ENCODE measurements at places on chromosomes 12 and 14.
A peak's percentile ranks its signal among the peaks of the same experiment; 100 is the strongest.

GRCh38 chr12:77682488-77682887 lies 148.2 kb upstream of the NAV3 start:
- no peak for DNase-seq

- DNase-seq = no peak
These were observed 320.0 kb downstream of the DPF3 start for GRCh38 chr14:72573725-72574417.

DNA sequence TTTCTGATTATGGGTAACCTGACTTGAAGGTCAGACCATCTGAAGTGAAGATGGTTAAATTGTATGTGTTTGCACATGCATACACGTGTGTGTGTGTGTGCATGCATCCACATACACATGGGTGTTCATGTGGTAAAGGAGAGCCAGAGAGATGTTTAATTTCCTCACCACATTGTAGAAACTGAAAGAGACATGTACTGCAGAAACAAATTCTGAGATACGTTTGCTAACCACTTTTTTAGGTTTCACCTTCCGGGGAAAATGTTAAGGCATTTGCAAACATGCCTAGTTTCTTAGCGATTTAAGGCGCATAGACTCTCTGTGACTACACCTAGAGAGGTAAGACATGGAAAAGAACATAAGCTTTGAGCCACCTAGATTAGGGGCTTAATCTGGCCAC lies 362.9 kb downstream of the RAD51B start:
- no peak for DNase-seq

GRCh38 chr14:61559641-61560201 lies 135.6 kb upstream of the HIF1A start:
- no peak for DNase-seq

GRCh38 chr14:64266239-64266638 lies 27.9 kb downstream of the ESR2 start:
- DNase-seq = no peak

DNA sequence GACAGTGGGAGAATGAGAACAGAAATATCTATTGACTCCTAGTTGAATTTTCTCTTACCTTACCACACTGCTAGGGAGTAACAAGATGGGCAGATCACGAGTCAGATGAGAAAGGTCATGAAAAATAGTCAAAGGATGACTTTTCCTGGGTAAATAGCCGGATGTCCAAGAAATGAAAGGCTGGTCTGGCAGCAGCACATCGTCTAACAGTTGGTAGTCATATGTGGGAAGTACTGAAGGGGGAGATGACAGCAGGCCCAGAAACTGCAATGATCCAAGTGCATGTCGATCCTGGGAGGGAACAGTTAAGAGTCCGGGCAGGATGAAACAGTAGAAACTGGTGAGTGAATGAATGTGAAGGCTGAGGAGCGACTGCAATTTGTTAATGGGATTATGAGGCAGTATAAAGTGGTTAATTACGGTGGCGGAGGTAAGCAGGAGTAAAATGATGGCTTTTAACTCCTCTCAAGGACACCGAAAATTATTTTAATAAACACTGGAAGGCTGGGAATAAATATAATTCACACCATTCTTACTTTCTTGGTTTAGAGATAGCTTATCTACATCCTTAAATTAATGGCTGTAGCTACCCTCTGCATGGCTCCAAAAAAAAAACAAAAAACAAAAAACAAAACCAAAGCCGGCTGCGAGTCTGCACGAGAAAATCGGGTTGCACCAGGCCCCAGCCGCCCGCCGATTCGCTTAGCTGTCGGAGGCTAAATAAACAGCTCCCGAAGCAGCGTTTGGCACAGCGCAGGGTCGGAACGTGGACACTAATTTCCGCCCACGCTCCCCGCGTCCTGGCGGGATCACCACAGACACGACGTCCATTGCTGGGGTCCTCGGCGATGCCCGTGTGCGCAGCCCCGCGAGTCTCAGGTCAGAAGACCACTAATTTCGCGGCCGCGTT lies 1.0 kb upstream of the ERC1 start:
- DNase-seq = peak; percentile 74

DNA sequence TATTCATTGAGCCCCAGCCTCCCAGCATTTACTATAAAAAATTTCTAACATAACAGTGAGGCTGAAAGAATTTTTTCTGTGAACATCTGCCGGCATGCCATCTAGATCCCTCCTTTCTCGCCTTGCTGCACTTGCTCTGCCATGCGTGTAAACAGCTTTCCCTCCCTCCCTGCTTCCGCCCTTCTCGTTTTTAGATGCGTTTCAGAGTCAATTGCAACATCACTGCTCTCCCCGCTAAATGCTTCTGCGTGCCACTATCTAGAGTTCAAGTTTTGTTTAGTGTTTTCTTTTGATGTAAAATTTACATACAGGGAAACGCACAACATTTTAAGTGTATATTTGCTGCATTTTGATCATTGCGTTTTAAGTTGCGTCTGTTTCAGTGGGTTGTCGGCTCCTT lies 83.6 kb downstream of the CCDC92 start:
- no peak for DNase-seq

DNA sequence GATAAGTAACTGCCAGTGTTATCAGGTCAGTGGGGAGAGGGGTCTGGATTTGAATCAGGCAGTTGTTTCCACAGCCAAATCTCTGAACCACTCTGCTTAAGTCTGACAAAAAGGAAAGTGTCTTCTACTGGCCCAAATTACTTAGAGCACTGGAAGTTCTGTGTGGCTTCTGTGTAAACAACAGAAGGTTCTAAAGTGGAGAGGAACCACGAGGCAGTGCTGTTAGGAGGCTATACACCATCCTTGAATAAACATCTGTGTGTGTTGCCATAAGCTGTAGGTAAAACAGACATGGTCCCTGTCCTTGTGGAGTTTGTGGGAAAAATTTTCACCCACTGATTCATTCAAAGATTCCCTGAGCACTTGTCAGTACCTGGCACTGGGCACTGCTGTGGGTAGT lies 50.0 kb downstream of the GALNT4 start:
- DNase-seq = no peak

DNA sequence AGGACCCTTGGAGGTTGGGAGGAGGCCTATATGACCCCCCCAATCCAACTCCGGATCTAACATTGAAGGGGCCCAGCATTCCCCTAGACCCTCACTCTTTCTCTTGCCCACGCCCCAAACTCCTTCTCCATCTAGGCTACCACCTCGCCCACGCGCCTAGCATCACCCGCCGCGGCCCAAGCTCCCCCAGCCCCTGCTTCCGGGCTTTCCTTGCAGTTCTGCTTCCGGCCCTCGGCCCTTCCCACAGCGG lies 445 bp downstream of the CERS5 start:
- peak; percentile 81 for DNase-seq

GRCh38 chr14:26026384-26026783 lies 571.4 kb downstream of the NOVA1 start:
- DNase-seq = no peak

Data from stimulated activated CD8-positive, alpha-beta memory T cell treated with anti-CD3 and anti-CD28 coated beads, Interleukin-4, amount 100 ng/mL, for 48 hours (primary cell).